Glomerular endothelial cell (primary cell): ENCODE measurements at places on chromosomes 12 and 14. TPM values are rescaled to one million over a fixed set of nuclear protein-coding genes. Genes with fewer than 3 reads are reported as not detected.

GRCh38 chr14:54866588-54866987 is 36.0 kb downstream of the GCH1 start:
- DNase-seq: no peak

DNA sequence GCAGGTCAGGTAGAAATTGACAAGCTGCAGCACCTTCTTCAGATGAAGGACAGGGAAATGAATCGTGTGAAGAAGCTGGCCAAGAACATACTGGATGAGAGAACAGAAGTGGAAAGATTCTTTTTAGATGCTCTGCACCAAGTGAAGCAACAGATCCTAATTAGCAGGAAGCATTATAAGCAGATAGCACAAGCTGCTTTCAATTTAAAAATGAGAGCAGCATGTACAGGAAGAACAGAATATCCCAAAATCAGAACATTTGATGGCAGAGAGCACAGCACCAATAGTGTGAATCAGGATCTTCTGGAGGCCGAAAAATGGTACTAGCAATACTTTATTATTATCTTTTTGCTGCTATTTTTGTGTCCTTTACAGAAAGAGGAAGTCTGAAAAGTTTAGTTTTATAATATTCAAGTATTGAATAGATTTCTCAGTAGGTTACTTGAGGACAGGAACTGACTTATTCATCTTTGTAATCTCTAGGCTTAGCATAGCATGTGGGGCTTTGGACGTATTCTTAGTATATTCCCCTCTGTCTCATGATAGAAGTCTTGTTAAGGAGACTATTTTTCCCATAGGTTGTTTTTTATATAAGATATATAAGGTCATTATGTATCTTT is 30.8 kb downstream of the BBOF1 start:
- DNase-seq: no peak

GRCh38 chr12:126768517-126768916 is 1498.5 kb upstream of the TMEM132C start:
- DNase-seq: no peak

GRCh38 chr14:98189062-98189461 is 1082.9 kb downstream of the BCL11B start:
- no peak for DNase-seq

DNA sequence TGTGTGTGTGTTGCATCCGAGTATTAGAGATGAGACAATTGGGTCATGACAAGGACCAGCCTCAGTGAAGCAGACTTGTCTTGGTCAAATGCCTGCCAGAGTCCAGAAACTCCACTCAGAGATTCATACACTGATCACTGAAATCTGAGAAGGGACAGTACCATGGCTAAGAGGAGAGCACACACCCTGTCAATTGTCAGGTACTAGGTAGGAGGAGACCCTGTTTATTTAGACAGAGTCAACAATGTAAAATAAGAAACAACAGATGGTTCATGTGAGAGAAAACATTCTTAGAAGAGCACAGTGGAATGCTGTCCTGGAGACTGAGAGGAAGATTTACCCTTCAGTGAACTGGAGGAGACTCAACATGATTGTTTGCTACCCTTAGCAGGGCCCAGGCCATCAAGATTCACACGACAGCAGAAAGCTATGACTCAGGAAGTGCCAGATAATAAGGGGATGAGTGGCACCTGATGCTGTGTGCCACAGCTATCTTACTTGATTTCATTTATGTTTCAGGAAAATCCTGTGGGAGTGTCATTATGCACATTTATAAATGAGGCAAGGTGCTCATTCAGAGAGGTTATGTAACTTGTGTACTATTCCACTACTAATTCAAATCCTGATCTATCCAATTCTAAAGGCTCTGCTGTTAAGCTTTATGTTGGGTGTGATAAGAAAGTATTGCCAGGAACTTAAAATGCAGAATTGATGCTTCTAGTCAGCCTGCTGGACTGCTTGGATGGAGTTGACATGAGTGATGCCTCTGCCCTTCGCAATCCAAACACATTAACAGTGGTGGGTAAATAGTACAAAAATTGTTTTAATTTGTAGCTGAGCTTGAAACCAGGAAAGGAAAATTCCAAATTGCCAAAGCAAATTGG is 136.6 kb upstream of the NEDD1 start:
- DNase-seq: no peak

DNA sequence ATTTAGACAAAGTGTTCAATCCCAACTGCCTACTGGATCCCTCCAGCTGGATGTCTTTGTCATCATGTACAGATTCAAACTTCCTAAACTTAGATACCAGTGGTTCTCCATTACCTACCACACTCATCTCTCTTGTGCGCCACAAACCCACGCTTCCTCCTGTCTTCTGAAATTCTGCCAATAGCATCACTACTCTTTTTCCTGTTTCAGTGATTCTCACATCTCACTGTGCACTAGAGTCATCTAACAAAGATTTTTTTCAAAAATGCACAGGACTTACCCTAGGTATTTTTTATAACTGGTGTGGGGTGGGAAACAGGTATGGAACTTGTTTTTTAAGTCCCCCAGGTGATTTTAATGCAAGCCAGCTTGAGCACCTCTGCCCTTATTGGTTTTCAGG is 5.9 kb downstream of the PSMB5 start:
- no peak for DNase-seq

DNA sequence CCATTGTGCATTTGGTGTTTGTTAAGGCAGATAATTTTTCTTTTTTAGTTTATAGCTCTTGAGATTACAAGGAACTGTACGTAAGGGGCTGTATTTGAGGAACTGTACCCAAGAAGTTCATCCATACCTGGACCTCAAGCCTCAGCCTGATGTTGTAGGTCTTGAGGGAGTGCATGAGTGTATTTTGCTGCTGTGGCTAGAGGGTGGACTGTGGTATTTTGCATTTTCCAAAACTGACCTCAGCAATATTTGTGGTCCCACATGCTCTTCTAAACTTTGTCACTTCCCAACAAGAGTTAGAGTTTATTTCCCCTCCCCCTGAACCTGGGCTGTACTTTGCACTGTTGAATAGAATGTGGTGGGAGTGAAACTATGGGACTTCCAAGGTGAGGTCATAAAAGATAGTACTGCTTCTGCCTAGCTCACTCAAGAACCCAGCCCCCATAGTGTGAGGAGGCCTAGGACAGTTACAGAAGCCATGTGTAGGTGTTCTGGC is 42.2 kb upstream of the FBXO33 start:
- DNase-seq: no peak

- DNase-seq: no peak
Measured at GRCh38 chr12:4148418-4149056, 125.0 kb upstream of the CCND2 start.

- DNase-seq: no peak
Measured at GRCh38 chr14:70188322-70188658, 461 bp downstream of the SLC8A3 start.

GRCh38 chr12:75756771-75757170 is 245.4 kb upstream of the KRR1 start:
- no peak for DNase-seq

- no peak for DNase-seq
Measured at GRCh38 chr14:58100735-58101368, 51.2 kb downstream of the ARMH4 start.

- DNase-seq: no peak
Measured at GRCh38 chr14:61678975-61679374, 16.3 kb upstream of the HIF1A start.

DNA sequence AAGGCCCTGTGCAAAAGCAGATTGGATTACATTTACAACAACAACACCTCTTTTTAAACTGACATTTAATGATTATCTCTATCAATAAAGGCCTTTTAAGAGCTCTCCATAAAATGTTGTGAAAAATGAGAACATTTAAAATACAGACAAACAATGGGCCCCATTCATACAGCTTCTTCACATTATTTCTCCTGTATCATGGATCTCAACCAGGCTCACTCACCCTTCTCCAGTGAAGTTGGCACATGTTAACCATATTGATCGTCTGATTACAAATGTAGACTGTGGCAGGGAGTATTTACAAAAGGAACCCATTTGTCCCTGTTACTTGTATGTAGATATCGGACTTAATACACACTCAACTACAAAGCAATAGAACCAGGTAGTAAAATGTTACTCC is 220.2 kb upstream of the BTG1 start:
- DNase-seq: no peak

- DNase-seq: no peak
Measured at GRCh38 chr12:48965298-48965838, 6.2 kb downstream of the WNT10B start.

- DNase-seq: no peak
Measured at GRCh38 chr14:53044486-53044885, 93.6 kb upstream of the FERMT2 start.

- no peak for DNase-seq
Measured at GRCh38 chr12:99235381-99235780, 412.2 kb upstream of the GARIN6 start.

GRCh38 chr14:105489542-105490266 is 1.3 kb upstream of the TEDC1 start:
- no peak for DNase-seq

DNA sequence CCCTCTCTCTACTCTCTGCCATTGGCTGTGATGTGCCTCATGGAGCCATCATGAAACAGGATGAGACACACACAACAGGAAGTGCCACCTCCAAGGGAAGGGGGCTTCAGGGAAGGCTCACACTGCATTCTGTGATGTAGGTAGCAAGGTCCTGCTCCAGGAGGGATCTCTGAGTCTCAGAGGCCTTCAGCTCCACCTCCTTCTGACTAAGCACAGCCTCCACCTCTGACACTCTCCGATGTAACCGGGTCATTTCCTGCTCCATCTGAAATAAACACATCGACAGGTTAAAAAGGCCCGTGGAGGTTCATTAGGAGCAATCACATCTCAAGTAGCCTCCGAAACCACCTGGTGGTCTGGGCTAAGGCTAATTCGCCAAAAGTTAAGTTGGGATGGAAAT is 93.3 kb downstream of the CIT start:
- no peak for DNase-seq

The NEUROD4 gene
- total RNA-seq: not detected in 2 replicates

The EXOC3L4 gene
- not detected in 2 replicates for total RNA-seq

The PROX2 gene
- total RNA-seq: not detected in 2 replicates

The ITGB7 gene
- total RNA-seq: not detected in 2 replicates

The TROAP gene
- total RNA-seq: 4.7 and 11.4 TPM in 2 replicates

The RAB15 gene
- total RNA-seq: 17.6 and 19.0 TPM in 2 replicates

The GLI1 gene
- 0.12 and 0.19 TPM in 2 replicates for total RNA-seq
